ENCODE measurements at places on chromosomes 1 and 21. TPM values are rescaled to one million over a fixed set of nuclear protein-coding genes. Genes with fewer than 3 reads are reported as not detected.

Gene LCE1A
- total RNA-seq, result not detected

Gene TMEM240
- 0.33 TPM for total RNA-seq

Gene SOX13
- 3.1 TPM for total RNA-seq

Gene LMX1A
- not detected for total RNA-seq

Gene LHX8
- total RNA-seq, result not detected

Gene SPRR2B
- total RNA-seq, result not detected

DNA sequence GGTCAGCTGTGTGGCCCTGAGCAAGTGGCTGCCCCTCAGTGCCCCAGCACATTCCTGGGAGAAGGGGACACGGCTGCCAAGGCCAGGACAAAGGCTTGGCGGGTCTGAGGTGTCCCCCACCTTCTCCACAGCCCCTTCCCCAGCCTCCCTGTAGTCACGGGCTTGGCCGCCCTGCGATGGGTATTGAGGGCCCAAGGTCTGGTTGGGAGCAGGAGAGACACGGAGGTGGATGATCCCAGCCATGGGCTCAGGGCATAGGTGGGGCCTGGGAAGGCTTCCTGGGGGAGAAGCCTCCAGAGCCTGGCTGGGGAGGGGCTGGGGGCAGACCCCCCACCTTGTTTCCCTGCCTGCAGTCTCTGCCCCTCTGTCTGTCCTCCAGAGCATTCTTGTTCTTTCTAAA is 27.0 kb downstream of the TTC39A start:
- DNase-seq, result no peak

DNA sequence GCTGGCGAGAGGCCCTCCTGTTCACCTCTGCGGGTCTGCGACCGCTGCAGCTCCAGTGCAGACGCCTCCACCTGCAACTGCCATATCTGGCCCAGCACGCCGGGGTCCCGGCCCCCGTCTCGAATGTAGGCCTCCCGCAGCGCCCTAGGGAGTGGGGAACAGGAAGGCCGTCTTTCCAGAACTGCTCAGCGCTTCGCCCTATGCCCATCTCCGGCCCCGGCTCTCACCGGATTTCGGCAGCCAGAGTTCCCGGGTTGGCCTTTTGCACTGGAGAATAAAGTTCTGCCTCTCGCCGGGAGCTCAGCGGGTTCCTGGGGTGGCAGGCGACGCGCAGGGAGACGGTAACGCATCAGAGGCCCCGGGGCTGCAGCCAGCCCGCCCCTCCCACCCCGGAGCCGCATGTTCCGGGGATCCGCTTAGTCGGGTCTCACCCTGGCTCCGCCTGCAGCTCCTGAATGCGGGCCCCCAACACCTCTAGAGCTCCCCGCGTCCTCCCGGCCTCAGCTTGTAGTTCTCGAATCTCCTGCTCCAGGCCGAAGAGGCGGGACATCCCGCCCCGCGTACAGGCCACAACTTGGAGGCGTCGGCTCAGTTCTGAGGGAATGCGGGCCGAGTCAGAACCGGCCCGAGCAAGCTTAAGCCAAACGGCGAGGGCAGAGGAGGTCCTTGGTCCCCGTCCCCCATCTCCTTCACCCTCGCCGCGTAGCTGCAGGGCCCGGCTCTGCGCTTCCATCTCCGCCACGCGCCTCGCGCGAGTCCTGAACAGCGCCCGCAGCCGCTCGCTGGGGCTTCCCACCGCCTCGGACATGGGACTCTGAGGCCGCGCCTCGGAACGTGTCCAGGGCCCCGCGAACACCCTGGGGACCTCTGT is 1.1 kb downstream of the CCDC17 start:
- DNase-seq, result no peak

- DNase-seq, result no peak
Observed at GRCh38 chr21:44813149-44813548, 4.7 kb downstream of the SUMO3 start.

DNA sequence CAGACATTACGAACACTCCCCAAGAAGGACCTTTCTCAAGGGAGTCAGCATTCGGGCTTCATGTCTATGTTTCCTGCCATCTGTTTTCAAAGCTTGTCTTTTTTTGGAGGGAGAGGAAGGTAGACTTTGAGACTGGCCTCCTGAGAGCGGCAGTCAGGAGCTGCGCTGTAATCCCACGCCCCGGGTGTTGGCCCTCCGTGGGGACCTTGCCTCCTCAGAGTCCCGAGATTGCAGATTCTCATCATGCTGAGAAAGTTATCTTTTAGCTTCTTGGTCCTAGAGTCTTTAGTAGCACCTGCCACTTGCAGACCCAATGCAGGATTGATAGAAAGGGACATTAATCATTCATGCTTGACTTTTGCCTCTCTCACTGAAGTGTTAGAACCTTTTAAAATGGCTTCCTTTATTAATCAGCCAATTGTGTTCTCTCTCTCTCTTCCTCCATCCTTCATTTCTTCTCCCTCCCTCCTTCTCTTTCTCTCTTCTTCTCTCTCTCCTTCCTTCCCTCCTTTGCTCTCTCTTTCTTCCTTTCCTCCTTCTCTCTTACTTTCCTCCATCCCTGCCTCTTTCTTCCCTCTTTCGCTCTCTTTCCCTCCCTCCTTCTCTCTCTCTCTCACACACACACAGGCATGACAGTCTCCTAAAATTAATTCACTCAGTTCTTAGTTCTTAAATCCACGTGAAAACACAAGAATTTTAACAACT is 25.2 kb upstream of the GNPAT start:
- DNase-seq, result no peak

GRCh38 chr1:234842726-234843641 is 233.0 kb upstream of the IRF2BP2 start:
- DNase-seq, result peak; percentile 63

GRCh38 chr1:176957603-176958002 is 206.9 kb downstream of the ASTN1 start:
- no peak for DNase-seq

DNA sequence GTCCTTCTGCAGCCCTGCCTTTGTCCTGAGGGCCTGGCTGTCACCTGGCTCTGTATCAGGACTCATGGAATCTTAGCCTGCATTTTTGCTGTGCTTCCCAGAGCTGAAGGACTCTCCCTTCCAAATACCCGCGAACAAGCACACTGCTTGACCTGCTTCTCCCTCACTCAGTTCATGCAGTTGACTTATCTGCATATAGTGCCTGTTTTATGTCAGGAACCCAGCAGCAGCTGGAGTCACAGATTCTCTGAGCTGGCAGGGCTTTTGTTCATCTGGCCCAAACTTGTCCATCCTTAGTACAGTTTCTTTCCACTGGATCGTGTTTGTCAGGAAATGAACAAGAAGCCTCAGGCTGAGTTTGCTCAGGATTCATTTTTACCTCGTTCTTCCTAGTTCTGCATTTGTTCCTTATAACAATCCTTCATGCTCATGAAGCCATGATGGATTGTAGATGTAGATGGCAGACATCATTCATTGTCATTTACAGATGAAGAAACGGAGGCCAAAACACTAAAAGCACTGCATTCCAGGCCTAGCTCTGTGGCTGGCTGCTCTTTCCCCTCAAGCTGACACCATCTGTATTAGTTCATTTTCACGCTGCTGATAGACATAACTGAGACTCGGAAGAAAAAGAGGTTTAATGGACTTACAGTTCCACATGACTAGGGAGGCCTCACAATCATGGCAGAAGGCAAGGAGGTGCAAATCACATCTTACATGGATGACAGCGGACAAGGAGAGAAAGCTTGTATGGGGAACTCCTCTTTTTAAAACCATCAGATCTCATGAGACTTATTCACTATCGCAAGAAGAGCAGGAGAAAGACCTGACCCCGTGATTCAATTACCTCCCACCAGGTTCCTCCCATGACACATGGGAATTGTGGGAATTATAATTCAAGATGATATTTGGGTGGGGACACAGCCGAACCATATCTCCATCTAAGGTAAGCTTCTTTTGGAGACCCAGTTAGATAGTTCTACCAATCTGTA is 150.9 kb downstream of the HIVEP3 start:
- DNase-seq, result no peak

DNA sequence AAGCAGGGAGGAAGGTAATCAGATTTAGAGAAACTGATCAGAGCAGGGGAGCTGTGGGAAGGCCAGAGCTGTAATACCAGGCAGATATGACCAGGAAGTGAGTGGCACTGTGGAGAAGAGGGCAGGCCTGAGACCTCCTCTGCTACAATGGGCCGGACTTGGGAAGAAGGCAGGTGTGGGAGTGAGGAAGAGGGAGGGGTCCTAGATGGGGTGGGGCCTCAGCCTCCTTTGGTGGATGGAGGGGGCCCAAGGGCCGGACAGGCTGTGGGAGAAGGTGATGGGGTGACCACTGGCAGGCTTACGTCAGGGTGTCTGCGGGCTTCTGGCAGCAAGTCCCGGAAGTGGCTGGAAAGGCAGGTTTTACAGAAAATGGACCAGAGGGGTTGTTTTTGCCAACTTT is 5.0 kb upstream of the HPCA start:
- peak; percentile 26 for DNase-seq

- DNase-seq, result no peak
Observed at GRCh38 chr1:31799196-31799894, 16.5 kb downstream of the SPOCD1 start.

GRCh38 chr1:234868296-234869147 is 258.5 kb upstream of the IRF2BP2 start:
- no peak for DNase-seq

- no peak for DNase-seq
Observed at GRCh38 chr1:214086945-214087344, 99.2 kb downstream of the PROX1 start.

GRCh38 chr1:209899948-209900347 is 38.1 kb upstream of the SYT14 start:
- DNase-seq, result no peak

- no peak for DNase-seq
Observed at GRCh38 chr1:153805886-153806719, 30.9 kb downstream of the SLC27A3 start.

DNA sequence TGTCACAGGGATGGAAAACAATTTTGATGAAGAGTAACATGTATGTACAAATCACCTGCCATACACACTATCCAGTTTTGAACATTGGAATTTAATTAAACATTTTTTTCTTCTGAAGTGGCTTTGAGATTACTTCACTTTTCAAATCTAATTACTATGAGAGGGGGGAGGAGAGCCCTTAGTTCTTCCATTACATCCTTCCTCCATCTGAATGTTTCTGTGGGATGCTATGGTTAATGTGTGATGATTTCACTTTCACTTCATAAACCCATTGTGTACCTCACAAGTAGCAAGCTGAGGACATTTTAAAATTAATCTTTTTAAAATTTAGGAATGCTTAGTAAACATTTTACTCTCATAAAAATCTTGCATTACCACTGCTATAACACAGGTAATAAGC is 156.9 kb downstream of the RUNX1 start:
- no peak for DNase-seq

- no peak for DNase-seq
Observed at GRCh38 chr1:7474786-7475502, 296.2 kb upstream of the VAMP3 start.

DNA sequence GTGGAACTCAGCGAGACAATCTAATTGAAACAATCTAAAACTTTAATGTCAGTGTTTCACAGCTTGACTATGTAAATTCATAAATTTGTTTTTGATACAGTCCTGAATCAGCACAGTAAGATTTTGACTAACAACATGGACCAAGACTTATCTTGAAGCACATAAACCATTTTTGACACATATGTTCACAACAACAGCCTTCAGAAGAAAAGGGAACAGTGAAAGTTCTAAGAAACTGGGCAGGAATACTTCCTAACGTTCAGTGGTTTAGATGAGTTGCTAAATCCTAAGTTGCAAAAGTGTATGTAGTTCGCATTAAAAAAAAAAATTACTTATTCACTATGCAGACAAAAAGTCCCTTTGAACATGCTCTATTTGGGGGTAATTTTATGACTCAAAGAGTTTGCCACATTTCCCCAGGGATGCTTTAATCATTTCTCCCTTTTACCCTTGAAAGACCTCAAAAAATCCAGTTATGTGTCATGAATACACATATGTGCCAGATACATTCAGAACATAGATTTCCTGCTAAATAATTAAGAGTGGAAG is 120.2 kb downstream of the MRPL39 start:
- no peak for DNase-seq

GRCh38 chr21:42439284-42440186 is 35.8 kb downstream of the UBASH3A start:
- DNase-seq, result no peak

GRCh38 chr1:27203946-27204345 is 30.5 kb upstream of the WDTC1 start:
- no peak for DNase-seq

DNA sequence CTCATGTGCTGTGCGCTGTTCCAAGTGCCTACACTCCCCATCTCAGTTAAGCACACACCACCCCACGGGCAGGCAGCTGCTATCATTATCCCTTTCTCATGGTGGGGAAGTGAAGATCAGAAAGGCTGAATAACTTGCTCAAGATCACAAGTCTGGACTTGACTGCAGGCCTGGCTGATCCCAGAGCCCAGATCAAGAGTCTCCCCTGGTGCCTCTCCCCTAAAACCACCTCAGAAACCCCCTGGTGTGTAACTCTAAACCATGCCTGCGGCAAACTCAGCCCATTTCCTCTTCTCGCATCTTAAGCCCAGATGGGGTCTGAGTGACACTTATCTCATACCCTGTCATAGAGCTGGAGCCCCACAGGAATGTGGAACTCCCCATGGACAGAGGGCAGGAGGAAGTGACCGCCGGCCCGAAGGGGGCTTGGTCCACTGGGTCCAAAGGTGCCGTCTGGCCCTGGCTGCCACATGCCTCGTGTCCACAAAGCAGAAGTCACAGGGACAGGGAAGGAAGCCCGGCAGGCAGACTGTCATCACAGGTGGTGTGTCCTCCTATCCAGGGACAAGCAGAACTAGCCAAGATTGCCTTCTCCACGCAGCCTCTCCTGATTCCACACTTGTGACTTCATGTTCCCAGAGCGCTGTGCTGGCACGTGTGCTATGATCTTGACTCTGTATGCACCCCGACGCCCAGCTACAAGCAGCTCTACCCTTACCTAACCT is 92.1 kb downstream of the SYF2 start:
- no peak for DNase-seq

- peak; percentile 15 for DNase-seq
Observed at GRCh38 chr21:42042651-42043050, 28.5 kb upstream of the UMODL1 start.

DNA sequence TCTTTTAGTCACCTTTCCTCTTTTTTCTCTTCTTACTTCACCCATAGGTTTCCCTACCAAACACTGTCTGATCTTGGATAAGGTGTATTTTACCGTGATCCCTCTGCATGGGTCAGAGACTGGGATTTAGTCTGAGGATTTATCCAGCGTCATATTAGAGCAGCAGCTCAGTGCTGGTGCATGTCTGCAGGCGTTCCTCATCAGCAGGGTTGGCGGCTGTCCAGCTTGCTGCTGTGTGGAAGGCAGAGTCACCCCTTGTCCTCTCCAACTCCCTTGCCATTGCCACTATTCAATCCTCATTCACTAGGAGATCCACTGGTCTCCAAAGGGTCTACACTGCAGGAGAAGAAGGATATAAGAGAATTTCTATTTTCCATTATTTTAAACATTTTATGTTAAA is 7.3 kb upstream of the FAM78B start:
- DNase-seq, result no peak

Measured in CD8-positive, alpha-beta memory T cell (primary cell).